ENCODE measurements at places on chromosomes 1 and 21.

DNA sequence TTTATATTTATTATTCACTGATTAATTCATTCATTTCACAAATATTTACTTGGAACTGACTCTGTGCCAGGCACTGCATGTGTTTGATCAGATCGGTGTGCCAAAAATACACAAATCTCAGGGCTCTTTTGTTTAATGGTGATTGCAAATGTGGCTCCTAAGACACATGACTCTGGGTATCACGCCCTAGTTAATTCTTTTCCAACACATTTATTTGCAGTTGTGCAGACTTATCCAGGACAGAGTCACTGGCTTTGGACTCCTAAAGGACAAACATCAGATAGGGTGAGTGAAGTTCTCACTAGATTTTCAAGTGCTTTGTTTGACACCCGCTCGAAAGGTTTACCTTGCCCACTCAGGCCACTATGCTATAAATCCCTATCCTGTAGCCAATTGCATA, 335.5 kb downstream of the BARHL2 start:
- no peak for DNase-seq

GRCh38 chr21:18986197-18986596, 582.6 kb upstream of the TMPRSS15 start:
- DNase-seq: no peak

DNA sequence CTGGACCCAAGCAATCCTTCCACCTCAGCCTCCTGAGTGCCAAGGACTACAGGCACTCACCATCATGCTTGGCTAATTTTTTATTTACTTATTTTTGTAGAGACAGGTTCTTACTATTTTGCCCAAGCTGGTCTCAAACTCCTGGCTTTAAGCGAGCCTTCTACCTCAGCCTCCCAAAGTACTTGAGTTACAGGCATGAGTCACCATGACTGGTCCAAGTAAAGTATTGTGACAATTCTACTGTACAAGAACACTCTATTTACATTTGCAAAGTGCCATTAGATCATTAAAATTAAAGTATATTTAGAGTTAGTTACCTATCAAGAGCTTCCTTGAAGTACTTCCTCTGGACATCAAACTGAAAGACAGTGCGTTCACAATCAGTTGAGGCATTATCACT, 44.8 kb downstream of the NRDC start:
- DNase-seq: no peak

DNA sequence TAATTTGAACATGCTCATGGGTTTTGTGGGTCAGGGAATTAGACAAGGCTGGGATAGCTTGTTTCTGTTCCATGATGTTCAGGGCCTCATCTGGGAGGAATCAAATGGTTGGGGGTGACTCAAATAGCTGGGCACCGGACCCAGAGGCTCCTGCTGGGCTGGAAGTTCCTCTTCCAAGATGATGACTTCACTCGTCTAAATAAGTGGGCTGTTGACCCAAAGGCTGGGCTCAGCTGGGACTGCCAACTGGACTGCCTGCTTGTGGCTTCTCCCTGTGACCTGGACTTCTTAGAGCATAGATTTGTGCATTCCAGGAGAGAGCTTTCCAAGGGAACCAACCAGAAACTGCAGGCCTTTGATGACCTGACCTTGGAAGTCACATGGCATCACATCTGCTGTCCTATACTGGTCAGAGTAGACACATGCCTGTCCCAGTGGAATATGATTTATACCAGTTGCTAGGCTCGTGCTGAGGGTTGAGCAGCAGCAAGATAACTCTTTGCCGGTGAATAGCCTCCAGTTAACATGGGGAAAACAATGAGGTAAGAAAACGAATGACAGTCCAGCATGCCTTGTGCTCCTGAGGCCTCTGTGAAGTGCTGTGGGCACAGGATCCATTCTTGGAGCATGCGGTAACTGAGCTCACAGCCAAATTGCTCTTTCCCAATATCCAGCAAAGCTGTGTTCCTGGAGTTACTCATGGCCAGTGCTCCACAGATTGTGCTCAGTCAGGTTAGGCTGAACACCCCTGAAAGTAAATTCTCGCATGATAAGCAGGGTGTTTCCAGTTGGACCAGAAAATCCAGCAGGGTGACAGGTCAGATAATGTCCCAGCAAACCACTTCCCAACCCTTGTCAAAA, 272.9 kb upstream of the TMEM51 start:
- DNase-seq: peak; percentile 58

- DNase-seq: peak; percentile 73
Observed at GRCh38 chr1:178530037-178530402, 17.1 kb downstream of the TEX35 start.

DNA sequence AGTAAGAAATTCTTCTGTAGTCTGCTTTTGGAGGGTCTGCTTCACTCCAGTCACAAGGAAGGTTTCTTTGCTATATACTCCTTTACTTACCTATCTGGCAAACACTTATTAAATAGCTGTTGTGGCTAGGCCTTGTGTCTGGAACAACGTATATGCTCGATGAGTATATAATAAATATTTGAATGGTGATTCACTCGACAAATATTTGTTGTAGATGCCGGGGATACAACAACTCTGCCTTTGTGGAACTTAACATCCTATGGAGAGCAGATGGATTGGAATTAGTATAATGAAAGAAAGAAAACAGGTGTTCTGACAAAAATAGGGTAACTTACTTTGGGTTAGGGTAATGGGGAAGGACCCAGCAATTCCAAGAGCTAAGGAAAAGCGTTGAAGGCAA, 31.1 kb downstream of the KPNA6 start:
- no peak for DNase-seq

DNA sequence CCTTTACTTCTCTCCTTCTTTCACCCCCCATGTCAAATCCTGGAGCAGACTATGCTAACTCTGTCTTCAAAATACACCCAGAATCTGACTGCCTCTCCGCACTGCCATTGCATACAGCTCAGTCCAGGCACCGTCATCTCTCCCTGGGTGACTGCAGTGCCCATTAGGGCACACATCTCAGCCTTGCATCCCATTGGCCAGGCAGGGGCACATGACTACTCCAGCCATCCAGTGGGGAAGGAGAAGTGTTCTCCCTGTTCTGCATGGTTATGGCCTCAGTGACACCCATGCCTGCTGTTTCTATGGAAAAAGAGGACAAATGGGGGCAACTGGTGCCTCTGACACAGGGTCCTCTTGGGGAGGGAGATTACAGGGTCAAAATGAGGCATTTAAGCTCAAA, 270.5 kb downstream of the MATN1 start:
- no peak for DNase-seq

- no peak for DNase-seq
Observed at GRCh38 chr1:76770979-76771378, 96.3 kb upstream of the ST6GALNAC5 start.

DNA sequence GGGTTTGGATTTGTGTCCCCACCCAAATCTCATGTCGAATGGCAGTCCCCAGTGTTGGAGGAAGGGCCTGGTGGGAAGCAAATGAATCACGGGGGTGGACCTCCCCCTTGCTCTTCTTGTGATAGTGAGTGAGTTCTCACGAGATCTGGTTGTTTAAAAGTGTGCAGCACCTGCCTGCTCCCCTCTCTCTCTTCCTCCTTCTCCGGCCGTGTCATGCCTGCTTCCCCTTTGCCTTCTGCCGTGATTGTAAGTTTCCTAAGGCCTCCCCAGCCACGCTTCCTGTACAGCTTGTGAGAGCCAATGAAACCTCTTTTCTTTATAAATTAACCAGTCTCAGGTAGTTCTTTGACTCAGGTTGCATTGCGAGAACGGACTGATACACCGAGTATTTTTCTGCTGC, 15.9 kb downstream of the CLDN14 start:
- no peak for DNase-seq

DNA sequence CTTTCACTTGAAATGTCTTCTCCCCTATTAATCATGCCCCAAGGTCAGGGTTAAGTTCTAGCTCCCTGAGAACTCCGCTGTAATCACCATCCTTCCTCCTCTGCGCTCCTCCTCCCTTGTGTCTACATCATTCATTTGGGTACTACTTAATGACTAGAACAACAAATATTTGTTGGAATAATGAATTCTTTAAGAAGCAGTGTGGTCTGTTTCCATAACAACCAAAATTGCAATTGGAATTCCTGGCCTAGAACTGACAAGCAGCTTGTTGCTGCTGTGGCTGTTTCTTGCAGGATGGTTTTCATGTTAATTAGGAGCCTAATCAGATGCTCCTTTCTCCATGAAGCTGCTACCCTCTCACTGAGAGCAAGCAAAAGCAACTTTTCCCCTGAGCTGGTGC, 192.5 kb downstream of the ZZZ3 start:
- no peak for DNase-seq

- peak; percentile 26 for DNase-seq
Observed at GRCh38 chr1:212467843-212468482, 35.2 kb downstream of the NENF start.

DNA sequence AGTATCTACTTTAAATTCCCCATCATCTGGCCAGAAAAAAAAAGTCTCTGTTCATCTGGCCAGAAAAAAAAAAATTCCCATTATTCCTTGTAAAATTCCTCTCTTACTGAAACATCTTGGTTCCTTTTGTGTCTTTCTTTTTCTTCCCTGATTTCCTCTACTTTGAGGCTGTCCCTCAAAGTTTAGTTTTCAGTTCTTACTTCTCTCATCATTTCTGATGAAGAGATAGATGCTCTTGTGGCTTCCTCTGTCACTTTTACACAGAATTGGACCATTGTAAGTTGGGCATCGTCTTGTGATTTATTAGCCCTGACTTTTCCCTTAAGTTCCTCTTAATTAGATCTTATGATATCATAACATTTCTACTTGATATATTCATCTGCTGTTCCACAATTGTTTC, 6.5 kb downstream of the SOAT1 start:
- no peak for DNase-seq

DNA sequence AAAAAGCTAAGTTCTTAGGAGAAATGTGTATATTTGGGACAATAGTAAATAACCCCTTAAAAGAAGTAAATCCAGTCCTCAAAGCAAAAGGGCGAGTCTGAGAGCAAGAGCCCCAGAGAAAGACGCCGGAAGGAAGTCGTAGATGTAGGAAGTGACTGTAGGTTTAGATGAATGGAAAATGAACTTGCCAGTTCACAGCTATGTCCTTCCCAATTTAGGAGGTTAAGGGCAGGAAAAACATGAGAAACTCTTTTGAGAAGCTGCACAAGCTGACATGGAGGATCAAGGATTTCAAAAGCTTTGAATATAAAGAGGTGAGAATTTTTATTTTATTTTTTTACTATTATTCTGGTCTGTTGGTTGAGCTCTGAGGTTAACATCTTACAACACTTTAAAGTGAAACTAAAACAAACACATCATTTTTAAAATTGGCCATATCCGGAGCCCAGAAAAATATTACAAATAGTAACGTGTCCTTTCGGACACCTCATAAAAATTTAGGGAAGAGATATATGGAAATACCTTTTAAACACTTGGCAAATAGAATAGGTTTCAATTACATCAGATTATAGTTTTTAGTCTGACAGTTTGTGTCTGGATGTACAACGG, 1178.6 kb downstream of the MRPL39 start:
- no peak for DNase-seq

DNA sequence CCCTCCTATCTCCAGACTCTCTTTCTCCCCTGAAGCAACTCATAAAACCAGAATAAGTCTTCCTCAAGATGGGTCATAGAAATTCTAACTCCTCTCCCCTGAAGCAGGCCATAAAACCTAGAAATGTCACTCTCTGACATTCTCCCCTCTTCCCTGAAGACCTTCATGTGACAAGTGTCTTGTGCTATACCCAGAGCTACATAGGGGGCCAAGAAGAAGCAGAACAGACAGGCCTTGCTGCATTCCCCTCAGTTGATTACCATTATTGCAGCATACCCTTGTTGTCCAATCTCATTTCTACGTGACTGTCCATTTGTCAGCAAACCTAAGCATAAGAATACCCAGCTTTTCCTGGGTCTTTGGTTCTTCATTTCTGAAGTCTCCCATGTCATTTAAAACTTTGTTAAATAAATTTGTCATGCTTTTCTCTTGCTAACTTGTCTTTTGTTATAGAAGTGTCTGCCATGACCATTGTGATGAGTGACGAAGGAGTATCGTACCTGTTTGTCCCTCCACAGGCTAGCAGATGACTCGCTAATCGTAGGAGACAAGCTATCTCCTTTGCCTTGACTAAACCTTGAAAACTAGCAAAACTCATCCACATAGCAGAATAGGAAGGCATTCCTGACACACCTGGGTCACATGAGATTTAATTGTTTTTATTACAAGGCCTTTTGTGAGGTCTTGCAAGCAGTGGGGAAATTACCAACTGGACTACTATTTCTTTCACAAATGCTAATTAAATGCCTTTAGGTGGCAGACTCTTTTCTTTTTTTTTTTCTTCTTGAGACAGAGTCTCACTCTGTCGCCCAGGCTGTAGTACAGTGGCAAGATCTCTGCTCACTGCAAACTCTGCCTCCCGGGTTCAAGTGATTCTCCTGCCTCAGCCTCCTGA, 39.4 kb upstream of the ZNF326 start:
- no peak for DNase-seq

DNA sequence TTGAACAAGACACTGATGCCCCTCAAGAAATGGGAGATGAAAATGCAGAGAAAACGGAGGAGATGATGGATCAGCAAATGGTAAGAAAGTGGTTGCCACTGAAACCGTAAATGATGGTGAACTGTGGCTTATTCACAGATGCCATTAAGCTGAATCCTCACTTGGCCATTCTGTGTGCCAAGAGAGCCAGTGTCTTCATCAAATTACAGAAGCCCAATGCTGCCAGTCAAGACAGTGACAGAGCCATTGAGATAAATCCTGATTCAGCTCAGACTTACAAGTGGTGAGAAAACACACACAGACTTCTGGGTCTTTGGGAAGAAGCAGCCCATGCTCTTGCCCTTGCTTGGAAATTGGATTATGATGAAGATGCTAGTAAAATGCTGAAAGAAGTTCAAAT, 52.5 kb downstream of the NBPF6 start:
- no peak for DNase-seq

DNA sequence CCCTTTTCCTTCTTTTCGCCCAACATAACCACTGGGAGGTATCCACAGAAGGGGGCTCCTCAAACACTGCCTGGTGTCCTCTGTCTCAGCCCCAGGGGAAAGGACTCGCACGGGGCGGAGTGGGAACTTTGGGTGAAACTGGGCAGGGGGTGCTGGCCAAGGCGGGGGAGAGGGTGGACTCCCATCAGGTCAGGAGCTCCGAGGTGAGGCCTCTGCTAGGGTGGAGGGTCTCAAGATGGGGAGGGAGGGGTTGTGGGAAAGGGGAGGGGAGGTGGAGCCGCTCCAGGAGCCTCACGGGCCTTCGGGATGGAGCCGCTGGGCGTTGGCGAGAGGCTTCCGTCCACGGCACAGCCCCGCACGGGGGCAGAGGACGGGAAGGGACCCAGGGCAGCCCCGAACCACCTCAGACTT, 43.2 kb upstream of the POFUT2 start:
- no peak for DNase-seq
